B cell (primary cell): ENCODE measurements at places on chromosomes 16 and 17. TPM values are rescaled to one million over a fixed set of nuclear protein-coding genes. Genes with fewer than 3 reads are reported as not detected.

- no peak for DNase-seq
Measured at GRCh38 chr16:12132290-12132689, 155.8 kb downstream of the SNX29 start.

The RTN4RL1 gene
- total RNA-seq = 0.07 and 0.10 TPM in 2 replicates

DNA sequence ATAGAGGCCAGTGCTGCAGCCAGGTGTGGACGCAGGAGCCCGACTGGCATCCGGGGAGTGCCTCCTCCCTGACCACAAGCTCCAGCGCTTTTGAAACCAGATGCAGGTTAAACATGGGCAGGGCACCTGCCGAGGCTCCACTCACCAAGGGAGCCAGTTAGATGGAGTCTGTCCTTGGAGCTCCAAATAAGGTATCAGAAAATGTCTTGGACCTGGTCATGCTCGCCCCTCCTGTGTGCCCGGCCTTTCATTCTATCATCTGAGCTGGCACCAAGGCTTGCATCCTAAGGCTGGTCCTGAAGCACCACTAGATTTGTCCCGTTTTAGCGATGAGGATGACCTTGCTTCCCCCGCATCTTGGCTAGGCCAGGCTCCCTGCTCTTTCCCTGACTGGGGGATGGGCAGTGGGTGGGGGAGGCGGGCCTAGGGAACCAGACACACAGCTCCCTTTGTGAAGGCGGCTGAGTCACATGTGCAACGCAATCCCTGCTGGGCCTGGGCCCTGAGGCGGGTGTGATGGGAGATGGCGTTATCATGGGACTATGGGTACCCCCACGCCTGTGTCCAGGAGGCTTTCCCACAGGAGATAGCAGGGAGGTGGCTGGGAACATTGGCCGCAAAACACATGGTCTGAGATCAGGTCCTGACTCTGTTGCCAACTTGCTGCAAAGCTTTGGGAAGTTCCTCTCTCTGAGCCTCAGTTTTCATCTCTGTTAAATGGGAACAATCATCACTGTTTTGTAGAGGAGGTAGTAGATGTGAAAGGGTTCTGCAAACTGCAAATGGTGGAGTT lies 5.0 kb upstream of the ADGRG1 start:
- DNase-seq = no peak

GRCh38 chr17:72900654-72900971 lies 191.9 kb downstream of the SLC39A11 start:
- no peak for DNase-seq

The NPTX1 gene
- total RNA-seq = 0.57 and 1.3 TPM in 2 replicates

The COL1A1 gene
- 9.1 and 11.6 TPM in 2 replicates for total RNA-seq
